Stimulated activated CD8-positive, alpha-beta memory T cell treated with anti-CD3 and anti-CD28 coated beads, Interleukin-4, amount 100 ng/mL, for 1 hour (primary cell): ENCODE measurements at places on chromosomes 2 and 18.

DNA sequence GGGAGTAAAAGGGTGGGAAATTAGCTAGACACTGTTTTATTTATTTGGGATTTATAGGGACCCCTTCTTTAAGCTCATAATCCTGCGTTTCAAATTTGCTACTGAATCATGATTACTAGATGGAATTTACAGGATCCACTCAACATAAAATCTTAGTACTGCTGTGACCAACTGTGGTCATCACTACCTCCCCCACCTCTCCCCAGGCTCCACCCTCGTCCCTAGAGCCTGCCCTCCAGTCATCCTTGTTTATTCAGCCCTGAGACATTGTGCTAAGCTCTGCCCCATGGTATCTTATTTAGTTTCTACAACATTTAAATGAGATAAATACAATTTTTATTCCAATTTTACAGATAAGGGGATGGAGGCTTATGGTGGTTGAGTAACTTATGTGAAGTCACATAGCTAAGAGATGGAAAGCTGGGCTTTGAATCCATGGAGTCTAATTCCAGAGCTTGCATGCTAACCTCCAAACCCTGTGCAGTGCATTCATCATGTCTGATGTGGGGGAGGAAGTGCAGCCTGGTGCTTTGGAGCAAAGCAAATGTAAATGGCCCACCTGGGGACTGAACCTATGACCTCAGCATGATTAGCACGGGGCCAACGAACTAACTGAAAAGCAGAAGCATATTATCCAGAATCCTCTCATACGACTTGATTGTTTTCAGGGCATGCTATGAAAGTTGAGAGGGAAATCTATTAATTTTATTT is 502.4 kb downstream of the TMEM182 start:
- DNase-seq = no peak

GRCh38 chr2:58110765-58111164 is 64.2 kb downstream of the VRK2 start:
- no peak for DNase-seq

DNA sequence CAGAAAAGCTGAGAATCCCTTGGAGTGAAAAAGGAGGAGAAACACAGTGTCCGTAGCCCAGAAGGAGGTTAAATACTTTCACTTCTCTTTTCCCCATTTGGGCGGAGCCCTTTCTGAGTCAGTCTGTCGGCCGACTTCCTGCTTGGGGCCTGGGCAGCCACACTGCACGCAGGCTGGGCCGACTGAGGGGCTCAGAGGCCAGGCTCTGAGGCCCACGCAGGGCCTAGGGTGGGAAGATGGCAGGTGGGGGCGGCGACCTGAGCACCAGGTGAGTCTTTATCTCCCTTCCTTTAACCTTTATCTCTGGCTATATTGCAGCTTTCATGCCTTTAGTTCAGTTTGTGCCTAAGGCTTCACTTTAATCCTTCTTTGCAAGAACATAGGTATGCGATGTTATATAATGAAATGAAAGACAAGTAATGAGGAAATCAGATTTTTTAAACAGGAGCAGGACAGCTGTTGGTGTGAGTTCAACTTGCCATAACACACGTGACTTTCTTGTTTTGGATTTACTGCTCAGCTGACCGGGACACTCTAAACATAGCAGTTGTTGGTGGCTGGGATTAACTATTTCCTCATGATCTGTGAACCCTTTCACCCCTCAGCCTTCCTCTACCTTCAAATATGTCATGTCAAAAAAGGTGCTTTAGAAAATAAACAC is at the start of gene SP100:
Gene SP100 (plus strand): TSS at position 141 of the 661 bp plus-strand sequence. CDS start 96 bp downstream, at position 237.
- DNase-seq = peak; percentile 44

DNA sequence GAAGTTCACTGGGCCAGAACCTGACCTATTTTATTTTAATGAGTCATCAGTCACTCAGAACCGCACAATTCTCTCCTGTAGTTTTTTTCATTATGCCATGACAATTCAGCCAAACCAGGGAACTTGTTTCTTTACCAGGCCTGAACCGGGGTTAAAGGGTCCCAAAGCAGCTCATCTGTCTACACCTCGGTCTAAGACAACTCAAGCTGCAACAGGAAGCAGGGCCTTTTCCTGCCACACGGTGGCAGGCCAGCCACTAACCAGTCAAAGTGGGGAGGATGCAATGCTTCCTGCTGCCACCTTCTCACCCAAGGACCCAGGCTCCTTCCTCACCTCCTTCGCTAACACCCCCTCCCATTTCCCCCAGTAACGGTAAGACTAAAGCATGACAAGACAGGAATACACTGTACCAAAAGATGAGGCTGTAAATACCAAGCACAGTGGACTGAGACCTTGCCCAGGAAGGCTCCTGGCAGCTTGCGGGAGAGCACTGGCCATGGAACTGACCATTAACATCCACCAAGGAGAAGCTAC is 56.7 kb upstream of the ACKR3 start:
- DNase-seq = peak; percentile 21

- DNase-seq = no peak
Observed at GRCh38 chr18:76234676-76235060, 260.4 kb downstream of the ZNF516 start.

DNA sequence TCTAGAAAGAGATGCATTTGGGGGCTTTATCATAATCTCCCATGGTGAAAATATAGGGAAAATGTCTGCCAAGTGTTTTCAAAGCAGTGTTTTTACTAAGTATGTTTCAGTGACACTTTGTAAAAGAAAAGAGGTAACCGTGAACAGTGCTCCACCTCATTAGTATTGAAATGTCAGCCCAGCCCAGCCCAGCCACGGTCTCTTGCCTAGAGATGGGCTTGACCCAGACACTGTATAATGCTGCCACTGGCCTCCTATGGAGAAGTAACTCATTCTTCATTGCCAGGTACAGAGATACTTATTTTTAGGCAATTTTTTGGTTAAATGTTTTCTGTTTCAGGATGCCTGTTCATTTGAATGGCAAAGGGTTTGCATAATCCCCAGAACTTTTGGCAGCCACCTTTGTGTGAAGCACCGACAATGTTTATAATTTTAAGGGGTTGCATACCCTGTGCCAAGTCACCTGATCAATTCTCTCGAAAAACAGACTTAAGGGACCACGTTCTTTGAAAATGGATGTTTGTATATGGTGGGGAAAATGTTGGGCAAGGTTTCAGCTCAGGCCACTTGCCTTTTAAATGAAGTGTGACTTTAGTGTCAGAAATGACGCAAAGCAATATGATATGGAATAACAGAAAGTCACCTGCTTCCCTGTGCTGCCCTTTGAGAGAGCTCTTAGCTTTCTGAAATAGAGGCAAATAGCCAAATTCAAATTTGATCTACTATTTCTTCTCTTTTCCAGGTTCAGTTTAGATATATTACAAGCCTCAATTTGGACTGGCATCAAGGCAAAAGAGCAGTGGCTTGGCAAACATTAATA is 314.5 kb upstream of the RGPD4 start:
- DNase-seq = no peak

DNA sequence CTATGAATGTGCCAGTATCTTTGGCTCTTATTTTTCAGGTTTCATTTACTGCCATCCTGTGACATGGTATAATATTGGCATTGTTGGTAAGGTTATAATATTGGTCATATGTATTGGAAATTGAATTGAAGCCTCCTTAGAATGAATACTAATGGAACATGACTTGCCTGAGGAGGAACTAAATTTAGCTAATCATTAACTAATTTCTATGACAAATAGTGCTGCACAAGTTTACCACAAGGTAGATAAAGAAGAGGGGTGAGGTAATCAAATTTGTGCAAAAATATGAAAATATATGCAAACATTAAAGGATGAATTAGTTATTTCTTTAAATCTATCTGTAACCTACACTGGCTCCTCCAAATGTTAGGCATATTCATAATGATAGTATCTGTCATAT is 43.2 kb upstream of the ORC2 start:
- DNase-seq = no peak

GRCh38 chr2:144443837-144444817 is 75.8 kb downstream of the ZEB2 start:
- DNase-seq = no peak

- DNase-seq = no peak
Observed at GRCh38 chr2:12044857-12045256, 298.4 kb downstream of the LPIN1 start.

- no peak for DNase-seq
Observed at GRCh38 chr2:70431716-70432347, 121.8 kb downstream of the TGFA start.

DNA sequence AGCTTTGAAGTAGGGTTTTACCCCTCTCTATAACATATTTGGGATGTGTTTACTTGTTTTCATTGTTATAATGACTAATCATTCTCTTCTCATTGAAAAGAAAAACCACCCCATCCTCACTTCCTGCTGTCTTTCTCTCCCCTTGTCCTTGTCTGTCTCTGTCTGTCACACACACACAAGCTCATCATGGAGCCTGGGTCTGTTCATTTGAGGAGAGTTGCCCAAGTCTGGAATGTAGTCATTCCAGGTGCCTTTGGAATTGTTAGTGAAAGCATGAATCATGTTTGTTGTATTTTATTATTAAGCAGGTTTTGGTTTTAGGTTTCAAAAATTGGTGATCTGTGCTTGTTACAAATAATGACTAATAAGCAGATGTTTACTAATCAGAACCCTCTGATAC is 133.5 kb upstream of the IL1R2 start:
- no peak for DNase-seq

DNA sequence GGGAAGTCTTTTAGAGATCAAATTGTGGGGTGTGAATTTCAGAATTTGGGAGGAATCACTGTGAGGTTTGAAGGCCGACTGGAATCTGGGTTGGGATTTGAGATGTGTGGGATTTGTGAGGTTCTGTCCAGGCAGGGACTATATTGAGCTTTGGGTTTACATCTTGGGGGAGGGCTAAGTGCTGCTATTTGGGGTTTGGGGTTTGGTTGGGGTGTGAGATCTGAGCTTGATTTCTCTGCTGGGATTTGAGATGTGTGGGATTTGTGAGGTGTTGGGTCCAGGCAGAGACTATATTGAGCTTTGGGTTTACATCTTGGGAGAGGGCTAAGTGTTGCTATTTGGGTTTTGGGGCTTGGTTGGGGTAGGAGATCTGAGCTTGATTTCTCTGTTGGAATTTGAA is 864 bp downstream of the GMPPA start:
- no peak for DNase-seq

DNA sequence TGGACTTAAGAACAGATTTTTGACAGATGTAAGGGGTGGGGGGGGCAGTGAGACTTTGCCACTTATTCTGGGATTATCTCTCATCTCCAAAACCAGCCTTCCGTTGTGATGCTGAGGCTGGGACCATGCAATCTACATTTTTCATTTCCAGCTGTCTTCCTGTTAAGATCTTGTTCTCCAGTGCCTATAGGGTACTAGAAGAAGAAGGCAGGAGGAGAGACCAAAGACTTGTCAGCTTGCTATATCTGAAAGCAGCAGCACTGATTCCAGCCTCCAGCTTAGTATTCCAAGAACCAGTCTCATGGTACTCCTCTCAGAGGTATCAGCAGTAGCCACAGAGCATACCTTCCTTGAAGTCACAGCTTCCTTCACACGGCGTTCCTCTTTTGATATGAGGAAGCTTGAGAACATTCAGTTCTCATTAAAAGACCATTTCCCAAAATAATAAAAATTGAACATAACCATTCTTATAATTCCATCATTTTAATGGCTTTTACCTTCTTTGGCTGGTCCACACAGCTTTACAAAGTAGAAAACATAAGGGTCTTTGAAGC is 49.8 kb downstream of the USP34 start:
- no peak for DNase-seq

GRCh38 chr2:184413671-184414229 is 184.6 kb upstream of the ZNF804A start:
- no peak for DNase-seq

GRCh38 chr2:168708080-168708479 is 94.4 kb upstream of the NOSTRIN start:
- no peak for DNase-seq

- no peak for DNase-seq
Observed at GRCh38 chr18:6411382-6411781, 3.3 kb downstream of the L3MBTL4 start.

DNA sequence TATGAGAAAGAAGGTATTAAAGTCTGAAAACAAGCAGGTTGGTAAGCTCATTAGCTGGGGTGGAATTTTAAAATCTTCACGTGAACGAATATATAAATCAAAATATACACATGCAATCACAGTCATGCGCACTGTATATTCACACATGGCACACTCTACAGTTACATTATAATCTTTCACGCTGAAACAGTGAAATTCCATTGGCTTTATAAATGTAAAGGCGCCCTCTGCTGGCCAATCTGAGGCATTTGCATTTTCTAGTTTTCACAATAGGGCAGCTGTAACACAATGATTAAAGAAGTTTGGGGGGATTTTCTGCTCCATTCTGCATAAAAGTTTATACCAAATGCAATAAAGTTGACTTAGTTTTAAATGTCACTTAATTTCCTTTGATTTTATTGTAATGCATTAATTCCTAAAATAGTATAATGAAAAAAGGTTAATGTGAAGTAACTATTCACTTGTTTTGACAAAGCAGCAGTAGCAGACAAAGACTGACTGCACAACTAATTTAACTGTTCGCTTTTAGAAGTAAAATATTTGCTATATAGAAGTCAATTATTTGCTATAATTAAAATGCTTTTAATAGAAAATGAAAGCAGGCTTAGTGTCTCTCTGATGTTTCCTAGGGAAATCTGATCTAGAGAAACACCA is 17.2 kb downstream of the IFIH1 start:
- DNase-seq = peak; percentile 23

- no peak for DNase-seq
Observed at GRCh38 chr2:62826141-62826540, 120.6 kb downstream of the EHBP1 start.

GRCh38 chr2:154078926-154079325 is 207.2 kb downstream of the GALNT13 start:
- no peak for DNase-seq

DNA sequence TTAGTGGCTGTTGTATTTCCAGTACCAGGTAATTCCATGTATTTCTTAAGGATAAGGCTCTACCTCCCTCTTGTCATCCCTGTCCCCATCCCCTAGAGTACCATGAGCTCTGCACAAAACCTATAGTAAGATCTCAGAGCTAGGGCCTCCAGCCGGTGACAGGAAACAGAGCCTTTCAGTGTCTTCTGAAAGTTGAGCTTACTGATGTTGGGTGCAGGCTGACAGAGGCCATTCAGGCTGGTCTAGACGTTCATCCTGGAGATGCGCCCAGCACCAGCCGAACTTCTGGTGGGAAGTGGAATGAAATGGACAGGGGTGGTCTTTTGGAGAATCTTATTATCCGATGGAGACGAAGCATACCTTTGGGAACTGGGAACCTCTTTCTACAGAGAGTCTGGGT is 16.7 kb upstream of the LYPD6B start:
- DNase-seq = no peak

GRCh38 chr2:155169317-155169716 is 470.8 kb downstream of the KCNJ3 start:
- DNase-seq = no peak

GRCh38 chr2:239351687-239352086 is 49.1 kb downstream of the HDAC4 start:
- no peak for DNase-seq

- DNase-seq = no peak
Observed at GRCh38 chr18:2913398-2914005, 66.7 kb downstream of the EMILIN2 start.

GRCh38 chr2:236352761-236353593 is 88.8 kb upstream of the ASB18 start:
- DNase-seq = no peak
